ENCODE measurements at places on chromosomes 6 and 20.
A peak's percentile ranks its signal among the peaks of the same experiment; 100 is the strongest.

DNA sequence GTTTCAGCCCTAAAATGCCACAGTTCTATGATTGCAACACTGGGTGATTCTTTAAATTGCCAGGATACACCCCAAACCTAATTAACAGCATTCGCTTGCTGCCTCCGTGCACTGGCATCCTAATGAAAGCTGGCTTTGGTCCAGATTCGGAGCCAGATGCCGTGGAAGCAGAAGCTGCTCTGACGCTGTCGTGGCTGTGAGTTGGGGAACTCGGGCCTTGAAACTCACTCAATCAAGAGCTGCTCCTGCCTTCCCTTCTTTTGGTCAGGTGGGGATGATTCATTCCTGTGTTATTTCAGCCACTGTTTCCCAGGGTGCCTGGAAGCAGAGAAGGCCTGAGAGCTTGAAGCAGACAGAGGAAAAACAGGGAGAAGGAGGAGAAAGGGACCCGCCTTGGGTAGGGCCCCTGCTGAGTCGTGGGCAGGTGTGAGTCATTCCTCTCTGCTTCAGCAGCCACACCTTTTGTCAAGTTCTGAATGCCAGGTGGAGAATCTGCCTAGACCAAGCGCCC is 36.2 kb upstream of the DSP start:
- peak; percentile 60 for DNase-seq

- DNase-seq, result no peak
Measured at GRCh38 chr6:131410785-131411184, 162.2 kb upstream of the ARG1 start.

- peak; percentile 16 for DNase-seq
Measured at GRCh38 chr6:130575971-130576370, 210.2 kb downstream of the TMEM200A start.

GRCh38 chr6:43759136-43759906 is 10.7 kb upstream of the VEGFA start:
- no peak for DNase-seq

- DNase-seq, result no peak
Measured at GRCh38 chr6:47810885-47811284, 29.1 kb downstream of the OPN5 start.

GRCh38 chr20:35619196-35620095 is 3.8 kb downstream of the SPAG4 start:
- DNase-seq, result peak; percentile 67

GRCh38 chr6:85971238-85971637 is 328.6 kb upstream of the SYNCRIP start:
- no peak for DNase-seq
